ENCODE measurements at places on chromosomes 1 and 21.

DNA sequence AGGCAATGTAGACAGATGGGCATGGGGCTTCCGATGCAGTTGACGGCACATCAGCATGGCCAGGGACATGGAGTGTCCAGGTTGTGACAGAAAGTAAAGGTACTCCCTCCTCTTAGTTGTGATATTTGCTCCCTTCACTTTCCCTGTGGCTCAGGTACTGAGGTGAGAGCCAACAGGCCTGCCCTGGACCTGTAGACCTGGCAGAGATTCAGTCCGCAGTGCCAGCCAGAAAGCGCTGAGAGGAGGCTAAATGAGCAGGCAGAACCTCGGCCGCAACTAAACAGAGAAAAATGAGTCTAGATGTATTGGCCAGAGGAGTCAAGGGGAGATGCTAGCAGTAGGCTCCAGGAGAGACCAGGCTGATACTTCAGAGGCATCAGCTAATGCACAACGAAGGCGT, 22.6 kb upstream of the KCNK2 start:
- DNase-seq = no peak

DNA sequence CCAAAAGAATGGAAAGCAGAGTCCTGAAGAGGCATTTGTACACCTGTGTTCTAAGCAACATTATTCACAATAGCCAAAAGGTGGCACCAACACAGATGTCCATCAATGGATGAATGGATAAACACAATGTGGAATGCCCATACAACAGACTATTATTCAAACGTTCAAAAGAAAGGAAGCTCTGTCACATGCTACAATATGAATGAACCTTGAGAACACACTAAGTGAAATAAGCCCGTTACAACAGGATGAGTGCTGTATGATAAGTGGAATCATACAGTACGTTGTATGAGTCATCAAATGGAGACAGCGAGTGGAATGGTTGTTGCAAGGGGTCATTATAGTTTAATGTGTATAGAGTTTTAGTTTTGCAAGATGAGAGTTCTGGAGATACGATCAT, 80.1 kb downstream of the SH3BGR start:
- no peak for DNase-seq

DNA sequence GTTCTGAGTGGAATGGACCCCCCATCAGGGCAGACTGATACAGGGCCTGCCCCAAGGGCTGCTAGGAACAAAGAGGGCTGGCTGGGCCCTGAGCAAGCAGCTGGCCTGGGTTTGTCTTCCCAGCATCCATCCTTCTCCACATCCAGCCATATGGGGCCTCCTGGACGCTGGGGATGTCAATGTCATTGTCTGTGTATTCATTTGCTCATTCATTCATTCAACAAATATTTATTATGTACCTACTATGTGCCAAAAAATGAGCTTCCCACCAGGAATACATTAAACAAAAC, 15.6 kb upstream of the ECE1 start:
- no peak for DNase-seq

DNA sequence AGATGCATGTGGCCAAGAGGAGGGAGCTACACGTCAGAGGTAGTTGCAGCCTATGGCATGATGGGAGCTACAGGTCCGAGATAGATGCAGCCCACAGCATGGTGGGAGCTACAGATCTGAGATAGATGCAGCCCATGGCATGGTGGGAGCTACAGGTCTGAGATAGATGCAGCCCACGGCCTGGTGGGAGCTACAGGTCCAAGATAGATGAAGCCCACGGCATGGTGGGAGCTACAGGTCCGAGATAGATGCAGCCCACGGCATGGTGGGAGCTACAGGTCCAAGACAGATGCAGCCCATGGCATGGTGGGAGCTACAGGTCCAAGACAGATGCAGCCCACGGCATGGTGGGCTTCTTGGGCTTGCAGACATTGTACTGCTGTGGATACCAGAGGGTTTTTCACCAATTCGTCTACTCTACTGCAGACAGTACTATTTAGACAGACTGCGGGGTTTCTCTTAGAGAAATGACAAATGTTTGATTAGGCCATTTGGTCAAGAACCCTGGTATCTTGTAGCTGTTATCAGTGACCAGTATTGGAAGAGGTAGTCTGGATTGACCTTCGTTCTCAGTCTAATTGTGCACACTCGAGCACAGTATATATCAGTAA, 127.4 kb downstream of the DHRS3 start:
- no peak for DNase-seq

- no peak for DNase-seq
These were observed at the start of gene LMOD1 for GRCh38 chr1:201946224-201946908. LMOD1 (minus strand) TSS chr1:201946548; CDS start chr1:201946340, 208 bp downstream.

GRCh38 chr1:208231881-208232661, 12.1 kb downstream of the PLXNA2 start:
- no peak for DNase-seq

GRCh38 chr1:27342778-27343638, 1.2 kb downstream of the SYTL1 start:
- peak; percentile 59 for DNase-seq

GRCh38 chr1:115031595-115031994, 2.0 kb downstream of the TSHB start:
- DNase-seq = no peak

DNA sequence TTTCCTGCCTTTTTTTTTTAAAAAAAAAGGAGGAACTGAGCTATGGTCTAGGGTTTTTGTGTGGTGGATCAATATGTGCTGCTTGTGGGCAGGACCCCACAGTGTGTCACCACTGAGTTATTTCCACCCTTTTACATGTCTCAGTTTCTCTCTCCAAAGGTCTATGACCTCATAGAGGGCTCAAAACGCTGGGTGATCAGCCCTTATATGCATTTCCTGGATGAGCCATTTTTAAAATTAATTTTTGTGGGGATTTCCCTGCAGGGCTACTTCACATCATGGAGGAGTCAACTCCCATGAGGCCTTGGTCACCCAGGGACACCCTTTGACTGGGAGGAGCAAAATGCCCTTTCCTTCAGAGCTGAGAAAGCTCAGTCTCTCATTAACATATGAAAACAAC, 20.7 kb upstream of the HAO2 start:
- DNase-seq = no peak

- DNase-seq = no peak
These were observed 9.9 kb downstream of the GPR3 start for GRCh38 chr1:27402349-27402754.

GRCh38 chr1:202568826-202569225, 141.4 kb downstream of the SYT2 start:
- no peak for DNase-seq
